ENCODE measurements at places on chromosomes 12 and 14. TPM values are rescaled to one million over a fixed set of nuclear protein-coding genes. Genes with fewer than 3 reads are reported as not detected.

The LRRC10 gene
- total RNA-seq: not detected

The P3H3 gene
- 13.4 TPM for total RNA-seq

The LRRC43 gene
- total RNA-seq: 1.7 TPM

The COCH gene
- 0.31 TPM for total RNA-seq

The MYO1H gene
- total RNA-seq: not detected

The CACNA1C gene
- not detected for total RNA-seq

The ANKRD33 gene
- total RNA-seq: not detected

The TDRD9 gene
- total RNA-seq: 0.33 TPM

The SLC7A7 gene
- total RNA-seq: 1.2 TPM

The FAM181A gene
- not detected for total RNA-seq

The FAM222A gene
- total RNA-seq: 3.3 TPM

The ARHGAP9 gene
- total RNA-seq: not detected

The LRRC9 gene
- not detected for total RNA-seq

The CCDC38 gene
- not detected for total RNA-seq

The RBM25 gene
- 33.3 TPM for total RNA-seq

The POLE gene
- 25.8 TPM for total RNA-seq

The KCNK10 gene
- total RNA-seq: not detected

The RNASE7 gene
- not detected for total RNA-seq

The LMNTD1 gene
- under 0.01 TPM for total RNA-seq

The PLA2G1B gene
- total RNA-seq: not detected

The CISTR gene
- total RNA-seq: not detected

The ZDHHC22 gene
- not detected for total RNA-seq

The LMO3 gene
- 3.3 TPM for total RNA-seq

The TGM1 gene
- total RNA-seq: 0.34 TPM

The DIO3 gene
- not detected for total RNA-seq

The KLHL33 gene
- total RNA-seq: 0.34 TPM

The SP1 gene
- total RNA-seq: 46.1 TPM

The LRRIQ1 gene
- total RNA-seq: 0.69 TPM

The AQP2 gene
- total RNA-seq: not detected

The ERP27 gene
- total RNA-seq: 0.15 TPM

The TSPAN19 gene
- 0.73 TPM for total RNA-seq

The ACSM4 gene
- not detected for total RNA-seq

The KCNH3 gene
- not detected for total RNA-seq

The KLRG1 gene
- total RNA-seq: 3.3 TPM

The TOMM20L gene
- total RNA-seq: not detected

The PIANP gene
- total RNA-seq: not detected

The TPPP2 gene
- not detected for total RNA-seq

The GALNT9 gene
- not detected for total RNA-seq

The TAS2R9 gene
- total RNA-seq: 0.46 TPM

The SLC25A47 gene
- not detected for total RNA-seq

The PMEL gene
- 8,696 TPM for total RNA-seq

The GLT8D2 gene
- 1.7 TPM for total RNA-seq

The AMN gene
- under 0.01 TPM for total RNA-seq

The LGR5 gene
- total RNA-seq: not detected

The PRPH gene
- total RNA-seq: not detected

The DCN gene
- total RNA-seq: 0.67 TPM

The SLC25A21 gene
- total RNA-seq: 0.15 TPM

The RDH16 gene
- under 0.01 TPM for total RNA-seq

The CATSPERB gene
- not detected for total RNA-seq

The PPP1CC gene
- total RNA-seq: 123 TPM

The PMCH gene
- total RNA-seq: not detected

The PIWIL1 gene
- total RNA-seq: not detected

The SLC4A8 gene
- total RNA-seq: 1.5 TPM

The NTF3 gene
- total RNA-seq: not detected

The NTS gene
- under 0.01 TPM for total RNA-seq

The MDP1 gene
- total RNA-seq: 7.9 TPM

The CD9 gene
- 243 TPM for total RNA-seq

The RPS6KL1 gene
- 3.9 TPM for total RNA-seq

The GPR68 gene
- 0.33 TPM for total RNA-seq
